ENCODE measurements at places on chromosomes 12 and 14. TPM values are rescaled to one million over a fixed set of nuclear protein-coding genes. Genes with fewer than 3 reads are reported as not detected.

Gene TNFRSF1A
- 283 TPM for total RNA-seq

Gene PPP1CC
- total RNA-seq, result 111 TPM

Gene PLEK2
- total RNA-seq, result 86.1 TPM

Gene LYZ
- 0.33 TPM for total RNA-seq

Gene GARIN6
- not detected for total RNA-seq

Gene SSPN
- total RNA-seq, result 3.2 TPM

Gene TEX52
- not detected for total RNA-seq

Gene PTHLH
- 287 TPM for total RNA-seq

Gene SEC23A
- 63.2 TPM for total RNA-seq

Gene ITPR2
- 10.9 TPM for total RNA-seq

Gene DBX2
- total RNA-seq, result not detected

Gene TAS2R9
- total RNA-seq, result not detected

Gene CFAP251
- 37.9 TPM for total RNA-seq

Gene TBC1D30
- total RNA-seq, result 3.9 TPM

Gene GLT1D1
- total RNA-seq, result not detected

Gene B4GALNT3
- total RNA-seq, result 11.6 TPM

Gene CMKLR1
- total RNA-seq, result not detected

Data from airway epithelial cell (primary cell).